Body of pancreas (tissue), 4 donors: ENCODE measurements at places on chromosomes 1 and 21. TPM values are rescaled to one million over a fixed set of nuclear protein-coding genes. Genes with fewer than 3 reads are reported as not detected.
A peak's percentile ranks its signal among the peaks of the same experiment; 100 is the strongest.

Gene MCOLN2
- total RNA-seq: not detected

- DNase-seq: no peak
Observed at GRCh38 chr1:30110846-30111245, 612.5 kb downstream of the MATN1 start.

- no peak for DNase-seq
Observed at GRCh38 chr1:226274138-226274537, 34.8 kb downstream of the LIN9 start.

DNA sequence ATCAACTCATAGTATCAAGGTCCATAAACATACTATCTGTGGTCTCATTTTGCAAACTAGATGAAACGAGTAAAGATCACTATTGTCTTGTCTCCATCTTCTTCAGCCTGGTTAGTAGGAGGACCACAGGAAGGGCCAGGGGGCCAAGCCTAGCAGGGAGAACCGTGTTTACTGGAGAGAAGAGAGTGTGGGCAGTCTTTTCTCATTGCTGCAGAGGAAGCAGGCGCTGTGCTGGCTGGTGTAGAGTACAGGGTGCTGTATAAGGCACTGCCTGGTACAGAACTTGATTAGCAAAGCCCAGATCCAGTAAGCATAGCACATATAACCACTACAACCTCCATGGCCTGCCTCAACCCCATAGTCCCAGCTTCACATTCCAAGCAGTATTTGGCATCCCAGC lies 10.0 kb upstream of the B4GALT3 start:
- DNase-seq: no peak

- no peak for DNase-seq
Observed at GRCh38 chr1:1873186-1873585, 17.7 kb downstream of the GNB1 start.

Gene OR6K3
- total RNA-seq: not detected

DNA sequence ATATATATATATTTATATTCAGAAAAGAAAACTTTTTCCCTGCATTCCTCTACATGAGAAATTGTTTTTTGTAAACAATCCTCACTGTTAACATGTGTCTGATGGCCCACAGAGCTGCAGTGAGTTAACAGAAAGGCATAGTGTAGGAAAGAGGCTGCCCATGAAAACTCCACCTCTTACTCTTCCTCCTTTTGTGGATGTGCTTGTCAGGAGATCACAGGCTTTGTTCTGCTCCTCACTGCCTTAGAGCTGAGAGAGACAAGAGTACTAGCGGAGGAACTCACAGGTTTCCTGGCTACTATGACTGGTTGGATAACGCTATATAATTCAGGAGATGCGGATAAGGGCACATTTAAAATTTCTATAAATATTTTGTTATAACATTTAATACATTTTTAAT lies 200.6 kb downstream of the BRINP3 start:
- DNase-seq: no peak

Gene S100A7
- not detected for total RNA-seq

DNA sequence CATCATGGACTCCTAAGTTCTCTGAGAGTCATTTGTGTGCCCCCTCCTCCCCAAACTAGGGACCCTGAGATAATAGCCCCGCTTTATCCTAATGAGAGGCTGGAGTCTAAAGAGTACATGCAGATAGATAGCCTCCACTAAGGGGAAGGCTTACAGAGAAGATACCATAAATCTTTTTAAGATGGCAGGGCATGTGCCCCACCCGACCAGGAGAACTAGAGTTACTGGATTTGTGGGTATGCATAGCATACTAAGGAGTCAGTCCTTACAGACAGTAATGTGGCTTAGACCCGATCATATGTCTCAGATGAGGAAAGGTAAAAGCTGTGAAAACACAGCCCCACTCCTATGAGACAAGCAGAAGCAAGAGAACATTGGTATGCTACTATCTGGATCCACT lies 25.7 kb upstream of the PKN2 start:
- DNase-seq: no peak

DNA sequence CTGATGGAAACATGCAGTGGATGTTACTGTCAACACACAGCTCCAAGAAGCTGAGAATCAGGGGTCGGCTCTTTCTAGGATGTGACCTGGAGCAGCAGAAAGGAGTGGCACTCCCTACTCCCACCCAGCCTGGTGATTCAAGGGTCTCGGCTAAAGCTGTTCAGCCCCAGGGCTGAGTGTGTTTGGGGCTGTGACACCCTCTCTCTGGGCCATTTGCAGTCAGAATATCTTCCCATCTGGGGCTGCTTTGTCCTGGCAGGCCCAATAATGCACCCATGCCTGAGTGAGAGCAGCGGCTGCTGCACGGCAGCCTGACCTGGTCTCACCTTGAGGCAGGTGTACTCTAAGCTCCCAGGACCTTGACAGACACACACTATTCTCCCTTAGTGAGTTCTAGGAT lies 52.5 kb upstream of the AJAP1 start:
- no peak for DNase-seq

Gene TGFBR3
- total RNA-seq: 52.4 TPM

Gene DMRTA2
- total RNA-seq: not detected

DNA sequence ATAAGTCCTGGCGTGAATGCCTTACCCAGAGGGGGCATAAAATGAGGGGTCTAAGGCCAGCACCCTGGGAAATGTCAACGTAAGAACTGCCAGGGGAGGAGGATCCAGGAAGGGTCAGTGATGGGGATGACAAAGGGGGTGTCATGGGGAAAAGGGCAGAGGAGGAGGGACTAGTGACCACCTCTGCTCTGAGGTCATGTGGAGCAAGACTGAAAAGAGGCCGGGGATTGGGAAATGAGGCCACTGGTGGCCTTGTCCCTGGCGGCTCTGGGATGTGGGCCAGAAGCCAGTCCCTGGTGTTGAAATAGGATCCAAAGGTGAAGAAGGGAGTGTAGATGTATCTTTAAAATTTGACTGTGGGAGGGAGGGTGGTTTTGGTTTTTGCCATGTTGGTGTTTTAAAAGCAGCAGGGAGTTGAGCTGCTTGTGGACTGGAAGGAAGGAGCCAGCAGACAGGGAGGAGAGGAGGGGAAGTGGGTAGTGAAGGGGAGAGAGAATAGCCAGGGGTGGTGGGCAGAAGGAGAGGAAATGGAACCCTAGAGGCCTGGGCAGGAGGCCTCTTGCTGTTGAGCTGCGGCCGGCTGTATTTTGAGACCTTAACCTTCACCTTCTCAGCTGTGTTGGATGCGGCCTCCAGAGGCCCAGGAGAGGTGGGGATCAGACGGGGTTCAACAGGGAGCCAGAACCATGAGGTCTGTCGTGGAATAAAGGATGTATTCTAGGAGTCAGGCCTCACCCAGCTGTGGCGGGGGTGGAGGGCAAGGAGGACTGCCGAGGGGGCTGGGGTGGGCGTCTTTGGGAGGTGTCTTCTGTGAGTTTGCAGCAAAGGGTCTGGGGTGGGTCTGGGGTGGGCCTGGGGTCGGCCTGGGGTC lies 92.5 kb downstream of the DHRS3 start:
- peak; percentile 91 for DNase-seq

- no peak for DNase-seq
Observed at GRCh38 chr1:195981448-195982139, 626.6 kb downstream of the KCNT2 start.

DNA sequence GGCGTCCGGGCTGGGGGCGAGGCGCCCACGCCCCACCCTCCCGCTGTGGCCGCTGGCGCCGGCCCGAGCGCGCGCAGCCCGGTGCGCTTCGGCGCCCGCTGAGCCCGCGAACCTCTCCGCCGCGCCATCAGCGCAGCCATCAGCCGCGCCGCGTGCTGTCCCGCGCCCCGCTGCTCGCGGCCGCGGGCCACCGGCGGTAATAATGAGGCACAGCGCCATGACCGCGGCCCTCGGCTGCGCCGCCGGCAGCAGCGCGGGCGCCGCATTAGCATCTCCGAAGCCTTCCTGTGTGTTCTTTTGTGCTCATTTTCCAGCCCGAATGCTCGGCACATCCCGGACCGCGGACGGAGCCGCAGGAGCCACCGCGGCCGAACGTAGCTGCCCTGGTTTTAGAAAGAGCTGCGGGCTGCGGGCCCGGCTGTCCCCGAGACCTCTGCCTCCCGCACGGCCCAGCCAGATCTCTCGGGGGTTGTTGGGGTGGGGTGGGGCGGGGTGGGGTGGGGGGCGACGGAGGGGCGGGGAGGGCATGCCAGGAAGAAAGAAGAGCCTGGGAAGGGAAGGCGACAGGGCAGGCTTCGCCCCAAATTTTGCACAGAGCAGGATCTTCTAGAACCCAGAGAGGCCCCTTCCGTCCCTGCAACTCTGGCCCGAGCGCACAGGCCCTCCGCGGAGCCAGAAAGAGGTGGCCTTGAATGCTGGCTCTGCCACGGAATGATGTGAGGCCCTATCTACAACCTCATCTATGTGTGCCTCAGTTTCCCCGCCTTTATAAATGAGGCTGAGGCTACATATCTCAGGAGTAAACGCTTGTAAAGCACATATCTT lies 55.3 kb downstream of the RRAGC start:
- DNase-seq: no peak

DNA sequence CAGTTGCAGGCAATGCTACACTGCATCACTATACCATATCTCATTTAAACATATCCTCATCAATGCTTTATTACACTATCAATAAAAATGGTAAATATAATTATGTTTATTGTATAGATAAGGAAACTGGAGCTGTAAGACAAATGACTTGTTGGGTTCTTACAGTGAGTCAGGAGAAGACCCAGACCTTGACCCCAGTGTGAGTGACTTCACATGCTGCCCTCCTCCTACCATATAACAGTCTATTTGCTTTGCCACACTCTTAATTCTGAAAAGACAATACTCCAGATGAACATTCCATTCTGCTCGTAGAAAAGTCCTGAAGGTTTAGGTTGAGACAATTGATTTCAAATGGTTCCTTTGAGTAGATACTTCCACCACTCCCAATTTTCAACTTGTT lies 550.5 kb downstream of the PLPP3 start:
- no peak for DNase-seq

Gene CLCA1
- not detected for total RNA-seq

GRCh38 chr21:46608672-46609111 lies 3.8 kb upstream of the S100B start:
- no peak for DNase-seq

GRCh38 chr1:202084791-202085681 lies 37.7 kb upstream of the GPR37L1 start:
- DNase-seq: peak; percentile 74

DNA sequence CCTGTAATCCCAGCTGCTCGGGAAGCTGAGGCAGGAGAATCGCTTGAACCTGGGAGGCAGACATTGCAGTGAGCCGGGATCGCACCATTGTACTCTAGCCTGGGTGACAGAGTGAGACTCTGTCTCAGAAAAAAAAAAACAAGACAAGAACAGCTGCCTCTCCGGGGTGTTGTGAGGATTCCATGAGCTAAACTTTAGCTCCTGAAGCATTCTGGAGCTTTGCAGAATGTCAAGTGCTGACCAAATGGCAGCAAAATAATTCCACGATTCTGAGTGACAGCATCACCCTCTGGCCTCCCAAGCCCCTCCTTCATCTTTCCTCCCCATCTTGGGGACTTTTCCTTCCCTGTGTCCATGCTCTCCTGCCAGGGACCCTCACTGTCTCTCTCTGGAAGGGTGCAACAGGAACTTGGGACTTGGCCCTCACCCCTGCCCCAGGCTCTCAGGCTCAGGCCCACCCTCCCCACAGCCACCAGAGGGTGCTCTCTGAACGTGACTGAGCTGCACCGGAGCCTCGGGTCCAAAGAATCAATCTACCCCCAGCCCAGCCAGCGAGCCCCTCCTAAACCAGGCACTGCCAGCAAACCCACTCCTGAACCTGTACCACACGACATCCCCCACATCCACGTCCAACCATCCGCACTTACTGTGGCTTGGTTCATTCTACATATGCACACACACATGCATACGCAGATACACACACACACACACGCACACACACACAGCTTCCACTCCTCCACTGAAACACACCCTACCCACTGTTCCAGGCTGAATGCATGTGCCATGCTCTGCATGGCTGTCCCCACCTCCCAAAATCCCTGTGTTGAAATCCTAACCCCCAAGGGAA lies 45.7 kb downstream of the ACOT7 start:
- DNase-seq: peak; percentile 39

DNA sequence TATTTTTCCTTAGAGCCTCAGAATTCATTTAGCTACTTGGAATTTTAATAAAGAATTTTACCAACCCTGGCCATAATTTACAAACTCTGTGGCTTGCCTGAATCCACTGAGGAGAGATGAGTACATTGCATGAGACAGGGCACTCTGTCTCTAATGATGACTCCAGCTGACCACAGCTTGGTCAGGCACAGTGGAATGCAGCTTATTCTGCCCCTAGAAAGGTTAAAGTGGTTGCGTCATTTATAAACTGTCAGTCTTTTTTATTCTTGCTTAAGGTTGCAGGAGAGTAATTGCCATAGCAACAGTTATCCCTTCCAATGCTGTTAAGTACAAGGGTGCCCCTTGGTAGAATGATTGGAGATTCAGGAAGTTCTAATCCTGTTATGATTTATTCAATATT lies 28.3 kb downstream of the PDE4B start:
- DNase-seq: no peak

- no peak for DNase-seq
Observed at GRCh38 chr21:42301371-42302075, 13.7 kb downstream of the TFF3 start.

Gene TDRD5
- not detected for total RNA-seq

- no peak for DNase-seq
Observed at GRCh38 chr1:90509225-90510048, 207.7 kb downstream of the BARHL2 start.

Gene STUM
- 1.6 TPM for total RNA-seq

DNA sequence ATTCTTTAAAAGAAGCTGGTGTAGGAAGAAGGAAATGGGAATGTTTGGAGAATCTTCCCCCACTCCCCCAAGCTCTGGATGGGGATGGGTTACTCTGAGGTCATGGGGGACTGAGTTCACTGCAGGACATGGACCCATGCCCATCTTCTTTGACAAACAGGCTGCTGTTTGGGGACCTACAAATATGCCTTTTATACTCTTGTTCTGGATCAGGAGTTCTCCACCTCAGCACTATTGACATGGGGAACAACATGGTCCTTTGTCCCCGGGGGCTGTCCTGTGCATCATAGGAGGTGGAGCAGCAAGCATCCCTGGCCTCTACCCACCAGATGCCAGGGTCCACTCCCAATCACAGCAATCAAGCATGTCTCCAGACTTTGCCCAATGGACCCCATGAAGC lies 365.8 kb upstream of the C1orf174 start:
- no peak for DNase-seq

Gene PBX1
- 83.1 TPM for total RNA-seq

- DNase-seq: no peak
Observed at GRCh38 chr1:147502760-147503159, 38.5 kb upstream of the BCL9 start.

Gene CRYAA
- not detected for total RNA-seq

Gene RNU1-4
- total RNA-seq: under 0.01 TPM

GRCh38 chr1:102595106-102595505 lies 513.2 kb downstream of the COL11A1 start:
- DNase-seq: no peak

GRCh38 chr1:204725821-204726448 lies 40.4 kb upstream of the LRRN2 start:
- DNase-seq: no peak
